CD4-positive, alpha-beta T cell treated with Interleukin-15 for 1 hour (primary cell): ENCODE measurements at places on chromosomes 1 and 21.

DNA sequence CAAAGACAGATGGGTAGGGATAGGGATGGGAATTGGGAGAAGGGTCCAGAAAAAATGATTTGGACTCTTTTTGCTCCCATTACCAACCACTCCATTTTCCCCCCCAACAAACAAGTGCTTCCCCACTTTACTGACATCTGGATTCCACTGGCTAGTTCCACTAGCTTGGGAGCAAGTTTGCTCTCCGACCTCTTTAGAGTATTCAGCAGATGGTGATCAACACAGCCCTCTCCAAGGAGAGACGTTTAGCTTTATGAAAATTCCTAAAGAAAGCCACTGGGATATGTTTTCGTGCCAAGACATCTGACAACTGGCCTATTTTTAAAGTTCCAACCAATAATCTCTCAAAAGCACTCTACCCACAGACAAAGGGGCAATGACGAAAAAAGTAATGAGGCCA is 50.3 kb downstream of the ITPKB start:
- DNase-seq = no peak

GRCh38 chr1:98355656-98356383 is 305.7 kb upstream of the SNX7 start:
- no peak for DNase-seq

- no peak for DNase-seq
Observed at GRCh38 chr1:3884966-3885365, 15.1 kb downstream of the C1orf174 start.

DNA sequence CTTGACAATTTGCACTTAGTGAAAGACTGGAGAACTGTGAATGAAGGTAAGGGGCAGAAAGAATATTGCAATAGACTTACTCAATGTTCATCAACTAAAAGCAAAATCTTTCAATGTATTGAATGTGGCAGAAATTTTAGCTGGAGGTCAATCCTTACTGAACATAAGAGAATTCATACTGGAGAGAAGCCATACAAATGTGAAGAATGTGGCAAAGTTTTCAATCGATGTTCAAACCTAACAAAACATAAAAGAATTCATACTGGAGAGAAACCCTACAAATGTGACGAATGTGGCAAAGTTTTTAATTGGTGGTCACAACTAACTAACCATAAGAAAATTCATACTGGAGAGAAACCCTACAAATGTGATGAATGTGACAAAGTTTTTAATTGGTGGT is 80.7 kb downstream of the JMJD4 start:
- DNase-seq = no peak

- DNase-seq = no peak
Observed at GRCh38 chr21:41338455-41338854, 21.9 kb downstream of the FAM3B start.

DNA sequence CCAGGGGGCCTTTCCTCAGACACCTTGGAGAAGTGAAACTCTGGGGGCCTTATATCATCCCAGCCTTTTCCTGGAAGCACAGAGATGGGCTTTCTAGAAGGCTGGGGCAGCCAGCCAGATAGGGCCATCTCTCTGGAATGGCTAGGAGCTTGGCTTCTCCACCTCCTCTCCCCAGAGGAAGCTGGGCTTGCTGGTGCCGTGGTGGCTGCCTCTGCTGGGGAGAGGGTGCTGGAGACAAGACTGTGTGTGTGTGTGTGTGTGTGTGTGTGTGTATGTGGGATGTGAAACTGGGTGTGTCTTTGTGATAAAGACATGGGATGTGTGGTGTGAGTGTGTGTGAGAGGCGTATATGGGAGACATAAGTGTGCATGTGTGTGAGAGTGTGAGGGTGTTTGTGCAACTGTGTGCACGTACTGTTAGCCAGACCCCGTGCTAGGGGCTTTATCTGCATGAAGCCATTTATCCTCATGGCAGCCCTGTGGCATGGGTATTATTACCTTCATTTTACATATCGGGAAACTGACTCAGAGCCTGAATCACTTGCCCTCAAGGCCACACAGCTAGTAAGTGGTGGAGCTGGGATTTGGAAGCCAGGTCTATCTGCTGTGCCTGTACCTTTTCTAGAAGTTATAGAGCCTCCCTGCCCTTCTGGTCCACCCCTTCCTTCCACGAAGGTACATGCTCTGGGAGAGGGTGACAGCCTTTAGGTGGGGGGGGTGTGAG is 44.2 kb downstream of the PTPRU start:
- DNase-seq = no peak

DNA sequence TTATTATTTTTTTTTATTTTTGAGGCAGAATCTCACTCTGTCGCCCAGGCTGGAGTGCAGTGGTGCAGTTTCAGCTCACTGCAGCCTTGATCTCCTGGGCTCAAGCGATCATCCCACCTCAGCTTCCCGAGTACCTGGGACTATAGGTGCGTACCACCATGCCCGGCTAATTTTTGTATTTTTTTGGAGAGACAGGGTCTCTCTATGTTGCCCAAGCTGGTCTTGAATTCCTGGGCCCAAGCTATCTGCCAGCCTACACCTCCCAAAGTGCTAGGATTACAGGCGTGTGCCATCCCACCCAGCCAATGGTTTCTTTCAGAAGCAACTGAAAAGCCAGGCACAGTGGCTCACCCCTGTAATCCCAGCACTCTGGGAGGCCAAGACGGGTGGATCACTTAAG is 2.3 kb downstream of the KRTCAP2 start:
- no peak for DNase-seq

DNA sequence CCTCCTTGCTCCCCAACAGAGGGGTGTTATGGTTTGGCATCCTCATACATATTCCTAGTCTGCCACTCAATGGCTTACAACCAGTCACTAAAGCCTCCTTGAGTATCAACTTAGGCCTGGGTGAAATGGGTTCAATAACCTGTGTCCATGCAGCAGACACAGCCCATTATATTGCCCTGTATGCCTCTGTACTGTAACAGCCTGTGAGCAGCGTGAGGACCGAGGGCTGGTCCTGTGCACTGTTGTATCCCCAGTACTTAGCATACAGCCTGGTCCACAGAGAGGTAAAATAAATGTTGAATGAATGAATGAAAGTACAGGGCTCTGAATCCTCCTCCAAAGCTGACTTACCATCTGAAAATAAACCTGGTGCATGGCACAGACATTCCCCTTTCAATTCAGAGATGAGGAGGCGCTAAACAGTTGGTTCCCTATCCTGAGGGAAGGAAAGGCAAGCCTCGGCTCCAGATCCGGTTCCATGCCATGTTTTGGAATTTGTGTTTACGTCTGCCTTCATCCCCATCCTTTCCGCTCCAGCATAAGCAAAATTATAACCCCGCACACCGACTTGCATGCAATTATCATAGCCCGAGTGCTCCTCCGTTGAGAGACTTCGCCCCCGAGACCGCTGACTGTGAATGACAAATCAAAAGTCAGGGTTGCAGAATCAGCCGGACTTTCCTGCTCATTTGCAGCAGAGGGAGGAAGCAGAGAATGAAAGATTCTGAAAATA is 45.0 kb upstream of the DNAJC6 start:
- no peak for DNase-seq

- DNase-seq = no peak
Observed at GRCh38 chr1:238191170-238191569, 300.4 kb upstream of the ZP4 start.
